ENCODE measurements at places on chromosomes 16 and 17. TPM values are rescaled to one million over a fixed set of nuclear protein-coding genes. Genes with fewer than 3 reads are reported as not detected.

GRCh38 chr17:2750721-2751120 is 1.3 kb upstream of the CCDC92B start:
- peaks cover 73% of the 10 kb centered on the region for H3K27me3 ChIP-seq
- H3K27ac ChIP-seq: no peak overlapping the region
- no peaks in the 10 kb centered on the region for H3K36me3 ChIP-seq

DNA sequence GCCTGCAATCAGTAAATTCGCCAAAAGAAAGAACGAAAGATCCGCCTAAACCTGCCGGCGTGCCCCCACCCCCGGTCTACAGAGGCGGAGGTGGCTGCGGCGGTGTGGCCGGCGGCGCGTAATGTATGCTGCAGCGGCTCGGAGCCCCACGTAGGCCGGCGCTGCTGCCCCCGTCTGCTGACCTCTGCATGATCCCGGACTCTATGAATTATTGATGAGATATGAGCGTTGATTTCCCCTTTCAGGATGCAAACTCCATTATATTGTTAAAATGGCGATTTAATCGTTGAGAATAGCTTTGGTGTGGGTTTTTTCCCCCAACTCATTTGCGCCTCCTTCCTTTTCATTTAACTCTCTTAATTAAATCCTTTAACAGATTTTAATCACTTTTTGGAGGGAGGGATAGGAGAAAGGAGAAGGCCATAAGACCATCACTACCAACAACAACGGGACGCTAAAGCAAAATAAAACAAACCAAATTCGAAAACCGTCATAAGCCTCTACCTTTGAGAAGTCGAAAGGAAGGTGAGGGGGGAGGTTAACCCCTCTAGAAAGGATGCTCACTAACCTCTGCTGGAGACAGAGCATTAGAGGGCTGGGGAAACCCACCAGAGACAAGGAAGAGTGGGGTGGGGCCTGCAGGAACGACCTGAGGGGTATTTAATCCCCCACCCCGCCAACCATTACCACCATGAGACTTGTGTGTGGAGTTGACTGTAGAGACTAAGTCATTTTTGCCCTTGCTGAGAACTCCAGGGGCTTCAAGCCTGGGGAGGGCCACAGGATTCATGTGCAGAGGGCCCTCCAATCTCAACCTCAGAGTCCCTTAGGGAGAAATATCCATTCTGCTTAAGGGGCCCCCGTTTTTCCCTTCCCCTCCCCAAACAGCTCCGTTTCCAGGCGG is 3.4 kb downstream of the HOXB3 start:
- no peaks in the 10 kb centered on the region for H3K36me3 ChIP-seq
- H3K27me3 ChIP-seq: peaks cover 100% of the 10 kb centered on the region
- H3K4me1 ChIP-seq: peaks cover 17% of the 10 kb centered on the region
- H3K4me3 ChIP-seq: no peak overlapping the region

DNA sequence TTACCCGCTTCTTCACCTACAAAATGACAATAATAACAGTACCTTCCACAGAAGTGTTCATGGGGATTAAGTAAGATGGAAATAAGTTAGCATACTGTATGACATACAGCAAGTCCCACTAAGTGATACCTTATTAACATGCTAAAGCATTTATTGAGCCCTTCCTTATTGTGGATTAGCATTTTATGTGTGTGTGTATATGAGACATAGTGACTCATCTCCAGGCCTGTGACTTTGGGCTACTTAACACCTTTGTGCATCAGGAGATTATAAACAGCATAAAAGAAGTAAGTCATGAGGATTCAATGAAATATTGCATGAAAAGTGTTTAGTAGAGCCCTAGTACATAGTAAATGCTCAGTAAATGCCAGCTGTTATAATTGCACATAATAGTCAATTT is 52.9 kb downstream of the CA10 start:
- H3K4me3 ChIP-seq: no peak overlapping the region
- H3K27ac ChIP-seq: no peak overlapping the region
- no peaks in the 10 kb centered on the region for H3K4me1 ChIP-seq
- no peak for DNase-seq
- no peaks in the 10 kb centered on the region for H3K36me3 ChIP-seq

SEPTIN12 gene
- total RNA-seq: not detected

Measured in heart right ventricle (tissue), 16 donors.